ENCODE measurements at places on chromosomes 16 and 17. TPM values are rescaled to one million over a fixed set of nuclear protein-coding genes. Genes with fewer than 3 reads are reported as not detected.

QRICH2 gene
- total RNA-seq = 1.9 TPM

- no peak for DNase-seq
Observed at GRCh38 chr17:78746263-78746948, 35.7 kb downstream of the CYTH1 start.

PYY gene
- 79.7 TPM for total RNA-seq

CASKIN1 gene
- total RNA-seq = 0.15 TPM

DNA sequence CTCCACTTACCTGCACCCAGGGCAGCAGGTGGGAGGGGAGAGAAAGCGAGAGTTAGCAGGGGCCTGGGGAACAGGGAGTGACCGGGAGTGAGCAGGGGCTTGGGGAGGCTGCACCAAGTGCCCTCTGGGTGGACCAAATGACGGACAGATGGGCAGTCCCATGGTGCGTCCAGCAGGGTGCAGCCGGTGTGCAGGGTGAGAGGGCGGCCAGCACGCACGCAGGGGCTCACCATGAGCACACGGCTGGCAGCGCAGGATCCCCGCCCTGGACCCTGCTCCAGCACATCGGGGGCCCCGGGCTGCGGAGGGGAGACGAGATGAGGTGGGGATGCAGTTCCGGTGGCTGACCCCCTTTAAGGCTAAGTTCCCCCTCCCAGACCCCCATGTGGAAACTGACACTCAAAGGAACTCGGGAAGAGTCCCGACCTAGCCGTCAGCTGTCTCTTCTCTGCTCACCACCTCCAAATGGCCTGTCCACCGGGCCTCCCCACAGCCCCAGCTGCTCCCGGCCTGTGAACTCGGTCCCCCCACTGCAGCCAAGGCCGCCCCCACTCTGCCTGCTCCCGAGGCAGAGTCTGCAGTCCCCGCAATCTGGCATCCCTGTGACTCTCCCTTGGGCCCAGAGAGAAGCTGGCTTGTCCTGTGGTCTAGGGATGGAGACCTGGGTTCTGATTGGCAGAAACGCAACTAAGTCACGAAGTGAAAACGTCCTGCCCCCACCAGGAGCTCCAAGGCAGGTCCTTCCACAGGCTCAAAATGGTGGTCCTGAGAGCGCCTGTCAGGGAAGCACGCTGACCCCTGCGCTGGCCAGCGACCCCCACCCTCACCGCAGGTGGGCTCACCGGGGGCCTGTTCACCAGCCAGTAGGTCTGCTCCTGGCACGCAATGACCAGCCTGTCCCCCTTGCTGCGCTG, 2.9 kb downstream of the RGS11 start:
- DNase-seq = no peak

DNA sequence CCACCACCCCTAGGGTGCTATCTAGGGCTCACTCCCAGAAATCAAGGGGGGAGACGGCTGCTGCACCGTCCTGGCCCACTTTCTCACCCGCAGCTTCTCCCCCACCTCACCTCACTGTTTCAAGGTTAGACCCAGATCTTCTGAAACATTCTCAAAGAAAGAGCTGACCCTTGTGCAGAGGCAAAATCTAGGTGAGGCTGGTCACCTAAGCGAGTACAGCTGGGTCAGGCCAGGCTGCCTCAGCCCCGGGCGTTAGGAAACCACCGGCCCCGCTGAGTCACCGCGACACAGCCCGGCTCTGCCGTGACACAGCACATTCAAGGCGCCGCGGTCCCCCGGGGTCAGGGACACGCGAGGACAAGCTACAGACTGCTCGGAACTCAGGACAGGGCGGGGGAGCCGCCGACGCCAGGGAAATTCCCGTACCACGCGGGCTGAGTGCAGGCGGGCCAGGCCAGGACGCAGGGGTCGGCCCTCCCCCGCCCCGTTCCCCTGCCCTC, 27.1 kb downstream of the GNPTG start:
- peak; percentile 60 for DNase-seq

DNA sequence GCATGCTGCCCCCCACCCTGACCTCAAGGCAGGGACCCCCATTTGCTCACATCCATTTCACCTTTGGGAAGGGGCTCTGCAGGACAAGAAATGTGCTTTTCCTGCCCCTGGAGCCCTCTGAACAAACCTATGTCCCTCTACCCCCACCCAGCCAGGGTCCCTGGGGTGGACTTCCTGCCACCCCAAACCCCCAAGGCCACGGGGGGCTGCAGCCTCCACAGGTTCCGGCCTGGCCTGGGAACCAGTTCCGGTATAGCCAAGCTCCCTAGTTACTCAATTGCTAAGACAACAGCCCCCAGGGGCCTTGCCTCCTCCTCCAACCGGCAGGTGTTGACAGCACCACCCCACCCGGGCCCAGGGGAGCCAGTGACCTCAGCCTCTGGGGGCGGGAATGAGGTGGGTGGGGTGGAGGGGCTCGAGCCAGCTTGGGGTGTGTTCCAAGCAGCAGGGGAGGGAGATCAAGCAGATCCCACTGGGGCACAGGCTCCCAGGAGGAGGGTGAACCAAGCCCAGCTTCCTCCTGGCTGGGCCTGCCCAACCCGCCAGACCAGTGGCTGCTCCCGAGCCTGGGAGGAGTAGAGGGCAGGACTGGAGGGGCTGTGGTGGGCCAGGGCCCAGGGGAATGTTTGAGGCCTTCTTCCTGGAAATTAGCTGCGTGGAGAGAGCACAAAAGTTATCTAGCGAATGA, 6.6 kb downstream of the PNMT start:
- DNase-seq = peak; percentile 81

- DNase-seq = no peak
Observed at GRCh38 chr16:75060723-75061122, 55.9 kb downstream of the LDHD start.

SLC35G6 gene
- not detected for total RNA-seq

STAC2 gene
- not detected for total RNA-seq

LONP2 gene
- total RNA-seq = 62.8 TPM

GRCh38 chr17:38706505-38707216, 1.6 kb downstream of the MLLT6 start:
- peak; percentile 40 for DNase-seq

DNA sequence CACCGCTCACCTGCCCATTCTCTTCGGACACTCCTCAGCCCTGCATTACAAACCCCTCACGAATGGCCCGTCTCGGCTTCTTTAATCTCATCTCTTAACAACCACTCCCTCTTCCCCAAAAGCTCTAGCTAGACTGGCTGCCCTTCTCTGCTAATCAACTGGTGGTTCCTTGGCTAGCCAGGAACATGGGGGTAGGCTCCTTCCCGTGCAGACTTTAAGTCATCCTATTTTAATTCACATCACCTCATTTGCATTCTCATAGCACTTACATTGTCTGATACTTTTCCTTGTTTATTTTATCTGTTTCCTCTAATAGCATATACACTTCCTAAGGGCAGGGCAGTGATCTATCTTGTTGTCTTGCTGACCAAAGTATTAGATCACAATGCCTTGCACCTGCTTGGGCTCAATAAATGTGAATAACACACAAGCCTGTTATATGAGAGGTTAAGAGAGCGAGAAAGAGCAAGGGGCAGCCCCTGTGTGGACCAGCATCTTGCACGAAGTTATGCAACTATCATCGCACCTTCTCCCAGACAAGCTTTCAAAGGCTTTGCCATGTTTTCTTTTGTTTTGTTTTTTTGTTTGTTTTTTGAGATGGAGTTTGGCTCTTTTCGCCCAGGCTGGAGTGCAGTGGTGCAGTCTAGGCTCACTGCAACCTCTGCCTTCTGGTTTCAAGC, 9.8 kb downstream of the TP53 start:
- DNase-seq = no peak

- DNase-seq = no peak
Observed at GRCh38 chr16:10240854-10241613, 58.8 kb upstream of the GRIN2A start.

DNA sequence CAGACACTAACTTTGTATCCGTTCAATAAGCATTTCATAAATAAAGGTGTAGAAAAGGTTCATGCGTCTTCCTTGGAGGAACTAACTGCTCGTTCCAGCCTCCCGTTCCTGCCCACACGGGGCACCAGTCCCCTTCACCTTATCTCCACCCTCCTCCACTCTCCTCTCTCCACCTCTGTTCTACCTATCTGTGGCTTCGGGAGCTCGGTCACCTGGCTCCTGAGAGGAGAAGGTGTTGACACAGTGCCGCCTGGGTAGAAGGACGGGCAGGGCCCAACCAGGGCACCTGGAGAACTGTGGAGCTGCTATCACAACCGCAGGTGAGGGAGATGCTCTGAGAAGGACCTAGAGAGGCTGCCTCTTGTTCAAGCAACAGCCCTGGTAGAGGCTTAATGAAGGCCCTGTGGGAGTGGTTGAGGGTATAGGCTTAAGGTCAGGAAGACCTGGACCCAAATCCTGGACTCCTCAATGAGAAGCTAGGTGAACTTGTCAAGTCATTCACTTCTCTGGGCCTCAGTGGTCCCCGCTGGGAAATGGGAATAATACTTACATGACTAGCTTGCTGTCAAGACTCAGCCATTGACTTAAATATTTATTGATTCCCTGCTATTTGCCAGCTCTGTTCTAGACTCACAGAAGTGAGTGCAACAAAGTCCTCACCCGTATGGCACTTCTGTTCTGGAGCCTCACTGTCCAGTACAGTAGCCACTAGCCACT, 9.6 kb upstream of the MINK1 start:
- DNase-seq = no peak

DNA sequence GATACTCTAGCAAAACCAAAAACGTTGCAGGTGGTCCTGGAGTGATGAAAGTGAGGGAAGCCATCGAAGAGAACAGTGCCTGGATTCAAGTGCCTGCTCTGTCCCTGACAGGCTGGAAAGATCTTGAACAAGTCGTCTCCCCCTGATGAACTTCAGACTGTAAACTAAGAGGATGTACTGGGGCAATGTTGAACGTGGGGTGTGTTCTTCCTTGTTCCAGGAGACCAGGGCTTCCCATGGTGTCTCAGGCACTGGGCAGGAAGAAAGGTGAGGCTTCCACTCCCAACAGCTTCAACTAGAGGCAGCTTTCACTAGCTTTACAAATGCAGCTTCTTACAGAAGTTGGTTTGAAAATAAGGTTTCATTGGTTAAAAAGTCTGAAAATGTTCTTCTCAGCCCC, 21.4 kb upstream of the NF1 start:
- peak; percentile 21 for DNase-seq

DNA sequence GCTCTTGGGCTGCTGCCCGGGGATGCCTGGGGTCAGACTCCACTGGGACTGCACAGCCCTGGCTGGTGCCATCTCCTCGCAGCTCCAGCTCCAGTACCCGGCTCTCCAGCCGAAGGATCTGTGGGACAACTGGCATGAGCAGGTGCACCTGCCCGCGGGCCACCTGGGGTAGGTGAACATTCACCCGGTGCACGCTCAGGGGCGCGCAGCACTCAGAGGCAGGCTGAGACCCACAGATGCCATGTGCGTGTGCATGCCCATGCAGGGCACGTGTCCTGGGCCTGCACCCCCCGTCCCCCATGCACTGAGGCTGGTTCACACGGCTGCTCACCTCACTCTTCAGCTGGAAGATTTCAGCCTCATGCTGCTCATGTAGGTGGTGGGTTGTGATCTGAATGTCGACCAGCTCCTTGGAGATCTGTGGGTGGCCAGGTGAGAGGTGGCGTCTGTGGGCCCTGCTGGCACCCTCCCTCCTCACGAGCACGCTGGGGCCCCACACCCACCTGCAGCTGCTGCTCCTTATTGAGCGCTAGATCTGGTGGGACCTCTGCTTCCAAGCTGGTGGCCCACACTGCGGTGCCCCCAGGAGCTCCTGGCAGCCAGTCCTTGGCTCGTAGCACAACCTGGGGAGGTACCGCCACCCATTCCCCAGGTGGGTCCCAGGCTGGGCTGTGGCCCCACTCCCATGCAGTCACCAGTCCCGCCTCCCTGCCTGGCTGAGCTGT, 618 bp downstream of the CCDC78 start:
- DNase-seq = no peak

MMP25 gene
- total RNA-seq = 1.1 TPM

DNA sequence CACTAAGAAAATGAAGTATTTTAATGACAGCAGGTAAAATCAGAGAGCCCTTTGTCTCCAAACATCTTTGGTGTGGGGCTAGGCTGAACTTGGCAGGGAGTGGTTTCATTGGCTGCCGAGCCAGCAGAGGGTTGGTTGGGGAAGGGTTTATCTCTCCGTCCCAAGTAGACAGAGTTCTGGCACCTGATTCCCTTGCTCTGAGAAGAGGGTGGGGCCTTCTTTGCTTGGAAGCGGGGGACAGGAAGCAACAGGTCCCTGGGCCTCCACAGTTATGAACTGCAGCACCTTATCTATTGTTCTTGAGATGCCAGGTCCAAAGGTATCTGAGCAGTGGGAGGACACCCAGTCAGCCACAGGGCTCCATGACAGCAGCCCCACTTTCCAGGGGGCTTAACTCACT, 12.3 kb upstream of the CDH1 start:
- peak; percentile 82 for DNase-seq

GRCh38 chr16:4860727-4861342, 13.6 kb downstream of the UBN1 start:
- no peak for DNase-seq

HS3ST4 gene
- not detected for total RNA-seq

- no peak for DNase-seq
Observed at GRCh38 chr17:59107306-59107670, 608 bp upstream of the TRIM37 start.

DNA sequence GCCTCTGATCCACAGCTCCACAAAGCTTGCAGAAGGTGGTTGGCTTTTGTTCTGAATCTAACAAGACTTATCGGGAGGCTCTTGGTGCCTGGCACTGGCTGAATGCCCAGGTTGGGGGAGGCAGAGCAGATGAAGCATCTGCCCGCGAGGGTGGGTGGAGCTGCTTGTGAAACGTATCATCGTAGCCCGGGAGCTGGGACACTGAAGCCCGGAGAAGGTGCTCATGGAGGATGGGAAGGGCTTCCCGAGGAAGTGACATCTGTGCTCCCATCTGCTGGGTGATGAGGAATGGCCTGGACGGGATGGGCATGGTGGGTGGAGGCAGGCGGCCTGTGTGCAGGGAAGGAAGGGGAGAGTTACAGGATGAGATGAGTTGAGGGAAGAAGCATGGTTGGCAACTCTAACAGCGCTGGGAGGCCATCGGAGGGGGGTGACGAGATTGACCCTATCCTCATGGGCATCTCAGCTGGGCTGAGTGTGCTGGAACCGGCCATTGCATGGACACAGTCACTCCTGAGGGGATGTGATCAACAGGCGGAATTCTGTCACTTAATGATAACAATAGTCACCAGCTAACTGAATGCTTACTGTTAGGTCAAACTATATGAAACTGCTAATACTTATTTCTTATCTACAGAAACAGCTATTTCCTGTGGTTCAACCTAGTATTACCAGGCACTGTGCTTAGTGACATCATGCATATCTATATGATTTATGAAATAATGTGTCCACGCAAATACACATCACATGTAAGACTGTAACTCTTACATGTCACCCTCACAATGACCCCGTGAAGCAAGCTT, 102.7 kb downstream of the ABCC6 start:
- DNase-seq = peak; percentile 57

- peak; percentile 88 for DNase-seq
Observed at GRCh38 chr16:30984669-30985400, at the start of gene HSD3B7. Gene HSD3B7, plus strand, starts transcription at chr16:30985207. Its CDS starts 452 bp downstream, at chr16:30985659.
